Osteoblast (primary cell): ENCODE measurements at places on chromosomes 2 and 18. TPM values are rescaled to one million over a fixed set of nuclear protein-coding genes. Genes with fewer than 3 reads are reported as not detected.
A peak's percentile ranks its signal among the peaks of the same experiment; 100 is the strongest.

The UPP2 gene
- total RNA-seq = not detected in 2 replicates

The CLHC1 gene
- 13.6 and 14.5 TPM in 2 replicates for total RNA-seq

DNA sequence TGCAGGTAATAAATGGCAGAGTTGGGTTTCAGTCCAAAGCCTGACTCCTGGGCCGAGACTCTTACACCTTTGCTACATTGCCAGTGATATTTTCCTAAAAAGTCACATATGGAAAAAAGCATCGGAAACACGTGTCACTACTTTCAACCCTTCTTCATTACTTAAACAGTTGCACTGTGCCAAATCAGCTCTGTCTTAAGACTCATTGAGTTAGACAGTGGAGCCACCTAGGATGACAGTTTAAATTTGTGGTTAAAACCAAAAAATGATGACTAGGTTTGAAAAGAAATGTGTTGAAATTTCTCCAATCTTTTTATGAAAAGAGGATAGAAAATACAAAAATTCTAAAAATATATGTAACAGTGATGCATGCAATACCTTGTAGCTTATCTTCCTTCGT is 97.5 kb downstream of the TMEM247 start:
- DNase-seq = no peak

DNA sequence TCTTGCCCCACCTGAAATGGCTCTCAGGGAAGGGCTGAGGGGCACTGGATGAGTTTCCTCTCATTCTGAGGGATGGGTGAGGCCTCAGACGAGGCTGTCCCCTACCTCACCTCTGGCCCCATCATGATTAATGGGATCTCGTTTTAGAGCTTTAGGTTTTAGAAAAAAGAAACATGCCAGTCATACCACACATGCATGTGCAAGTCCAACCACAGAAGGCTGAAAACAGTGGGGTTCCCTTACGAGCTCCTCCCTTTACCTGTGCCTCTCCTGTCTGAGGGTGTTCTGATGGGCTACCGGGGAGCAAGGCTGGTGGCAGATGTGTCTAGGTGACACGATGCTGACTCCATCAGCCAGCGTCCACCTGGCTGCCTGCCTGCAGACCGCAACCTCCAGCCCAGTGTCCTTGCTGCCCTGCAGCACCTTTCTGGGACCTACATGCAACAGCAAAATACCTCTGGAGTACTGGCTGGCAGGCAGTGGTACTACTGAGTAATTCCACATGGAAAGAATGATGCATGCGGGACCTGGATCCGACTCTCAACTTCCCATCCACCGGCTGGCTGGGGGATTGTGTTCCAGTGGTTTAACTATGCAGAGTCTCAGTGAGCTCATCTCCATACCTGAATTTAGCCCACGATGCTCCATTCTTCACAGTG is 9.1 kb upstream of the LYPD6B start:
- no peak for DNase-seq

DNA sequence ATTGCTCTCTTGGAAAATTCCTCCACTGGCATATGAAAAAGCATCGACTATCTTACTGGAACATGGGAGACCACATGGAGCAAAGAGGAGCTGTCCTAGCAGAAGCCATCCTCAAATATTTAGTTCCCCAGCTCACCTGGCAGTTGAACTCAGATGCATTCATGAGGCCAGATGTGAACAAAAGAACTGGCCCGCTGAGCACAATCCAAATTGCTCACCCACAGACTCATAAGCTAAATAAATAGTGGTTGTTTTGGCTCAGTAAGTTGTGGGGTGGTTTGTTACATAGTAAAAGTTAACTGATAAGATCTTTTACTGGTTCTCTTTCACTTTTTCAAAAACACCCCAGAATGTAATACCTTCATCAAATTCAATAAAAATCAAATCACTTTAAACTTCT is 108.6 kb upstream of the CWC22 start:
- no peak for DNase-seq

- DNase-seq = no peak
Measured at GRCh38 chr18:58113337-58113736, 69.3 kb downstream of the NEDD4L start.

DNA sequence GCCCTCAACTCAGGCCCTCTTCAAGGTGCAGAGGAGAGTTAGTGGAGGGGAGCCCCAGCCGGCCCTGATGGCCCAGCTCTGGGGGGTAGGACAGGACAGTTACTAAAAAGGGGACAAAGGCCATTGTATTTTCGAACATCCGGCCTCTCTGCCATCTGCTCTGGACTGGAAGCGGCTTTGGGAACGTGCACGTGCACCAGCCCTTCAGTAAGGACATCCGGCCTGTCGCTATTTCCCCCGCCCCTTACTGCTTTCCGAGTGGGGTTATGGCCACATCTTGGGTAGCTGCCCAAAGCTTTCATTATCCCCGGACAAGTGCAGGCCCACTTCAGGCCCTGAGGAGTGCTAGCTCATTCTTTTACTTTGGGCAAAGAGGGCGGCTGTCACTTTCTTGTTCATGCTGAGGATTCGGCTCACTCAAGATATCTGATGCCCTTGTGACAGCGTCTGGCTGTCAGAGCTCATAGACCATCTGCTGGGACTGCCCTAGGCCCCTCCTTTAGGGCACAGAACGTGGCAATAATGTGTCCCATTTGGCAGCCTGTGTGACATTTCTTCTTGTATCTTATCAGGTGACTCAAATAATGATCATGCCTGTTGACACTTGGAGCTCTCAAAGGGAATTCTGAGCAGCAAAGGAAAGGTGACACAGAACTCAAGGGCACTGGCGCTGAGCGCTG is 17.5 kb downstream of the SLC4A3 start:
- peak; percentile 68 for DNase-seq

The LDLRAD4 gene
- under 0.01 and 0.88 TPM in 2 replicates for total RNA-seq

The VAMP5 gene
- total RNA-seq = 21.8 and 27.1 TPM in 2 replicates

GRCh38 chr18:23684515-23685197 is 4.6 kb upstream of the LAMA3 start:
- peak; percentile 94 for DNase-seq

- no peak for DNase-seq
Measured at GRCh38 chr2:182766626-182767025, 50.6 kb downstream of the DNAJC10 start.

- no peak for DNase-seq
Measured at GRCh38 chr2:23312996-23313606, 71.9 kb upstream of the KLHL29 start.

The UGT1A5 gene
- total RNA-seq = not detected in 2 replicates

GRCh38 chr2:127023504-127023903 is 83.5 kb downstream of the BIN1 start:
- DNase-seq = no peak

The EMX1 gene
- total RNA-seq = not detected in 2 replicates

GRCh38 chr18:52163478-52163877 is 176.5 kb upstream of the DCC start:
- DNase-seq = no peak

GRCh38 chr2:233411162-233411561 is 56.9 kb downstream of the DGKD start:
- DNase-seq = no peak

The FAM110C gene
- not detected in 2 replicates for total RNA-seq

DNA sequence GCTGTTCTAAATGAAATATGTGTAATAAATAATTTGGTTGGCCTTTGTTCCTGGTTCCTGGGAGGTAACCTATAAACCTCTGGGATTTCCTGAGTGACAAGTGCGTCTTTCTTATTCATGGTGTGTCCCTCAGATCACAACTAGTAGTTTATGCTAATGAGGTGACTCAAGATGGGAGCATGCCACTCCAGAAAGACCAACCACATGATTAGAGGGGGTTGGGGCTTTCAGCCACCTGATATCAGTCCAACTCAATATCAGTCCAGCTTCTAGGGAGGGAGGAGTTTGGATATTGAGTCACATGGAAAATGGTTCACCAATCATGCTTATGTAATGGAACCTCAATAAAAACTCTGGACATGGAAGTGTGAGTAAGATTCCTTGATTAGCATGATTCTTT is 96.6 kb downstream of the QPCT start:
- no peak for DNase-seq

- no peak for DNase-seq
Measured at GRCh38 chr2:8576525-8577167, 105.2 kb upstream of the ID2 start.

- DNase-seq = no peak
Measured at GRCh38 chr18:26332991-26333390, 106.7 kb downstream of the TAF4B start.

The SLC4A5 gene
- total RNA-seq = 0.36 and 2.7 TPM in 2 replicates

GRCh38 chr18:75179819-75180600 is 28.9 kb downstream of the PTGR3 start:
- no peak for DNase-seq

DNA sequence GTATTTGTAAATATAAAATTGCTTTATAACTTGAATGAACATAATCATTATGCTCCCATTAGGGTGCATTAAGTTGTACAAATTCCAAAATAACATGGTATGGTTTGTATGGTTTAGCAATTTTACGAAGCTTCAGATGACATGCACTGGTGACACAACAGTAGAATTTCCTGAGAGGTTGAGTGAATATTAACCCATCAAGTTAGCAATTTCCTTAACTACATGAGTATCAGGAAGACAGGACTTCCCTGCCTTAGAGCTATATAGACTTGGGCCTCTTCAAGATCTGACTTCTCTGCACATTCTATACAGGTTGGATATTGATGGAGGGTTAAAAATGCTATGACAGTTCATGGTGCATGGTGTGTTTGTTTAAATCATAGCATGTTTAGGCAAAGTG is 60.2 kb downstream of the ZC3H6 start:
- no peak for DNase-seq

DNA sequence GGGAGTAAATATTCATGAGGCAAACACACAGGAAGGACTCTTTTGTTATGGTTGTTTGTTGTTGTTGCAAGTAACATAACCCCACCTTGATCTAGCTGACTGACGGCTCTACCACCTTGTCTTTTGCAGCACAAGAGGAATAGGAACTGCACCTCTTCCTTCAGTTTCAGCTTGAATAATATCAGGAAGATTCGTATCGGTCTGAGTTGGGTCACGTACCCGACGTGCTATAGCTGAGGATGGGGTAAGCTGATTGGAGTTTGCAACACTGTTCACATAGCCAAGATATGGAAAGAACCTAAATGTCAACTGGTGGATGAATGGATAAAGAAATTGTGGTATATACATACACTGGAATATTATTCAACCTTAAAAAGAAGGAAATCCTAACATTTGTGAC is 14.5 kb upstream of the IL1RN start:
- DNase-seq = no peak

The HJURP gene
- total RNA-seq = 2.9 and 3.5 TPM in 2 replicates

- no peak for DNase-seq
Measured at GRCh38 chr2:191615596-191615995, 62.3 kb upstream of the NABP1 start.

GRCh38 chr18:78875016-78875777 is 104.4 kb upstream of the SALL3 start:
- DNase-seq = no peak

DNA sequence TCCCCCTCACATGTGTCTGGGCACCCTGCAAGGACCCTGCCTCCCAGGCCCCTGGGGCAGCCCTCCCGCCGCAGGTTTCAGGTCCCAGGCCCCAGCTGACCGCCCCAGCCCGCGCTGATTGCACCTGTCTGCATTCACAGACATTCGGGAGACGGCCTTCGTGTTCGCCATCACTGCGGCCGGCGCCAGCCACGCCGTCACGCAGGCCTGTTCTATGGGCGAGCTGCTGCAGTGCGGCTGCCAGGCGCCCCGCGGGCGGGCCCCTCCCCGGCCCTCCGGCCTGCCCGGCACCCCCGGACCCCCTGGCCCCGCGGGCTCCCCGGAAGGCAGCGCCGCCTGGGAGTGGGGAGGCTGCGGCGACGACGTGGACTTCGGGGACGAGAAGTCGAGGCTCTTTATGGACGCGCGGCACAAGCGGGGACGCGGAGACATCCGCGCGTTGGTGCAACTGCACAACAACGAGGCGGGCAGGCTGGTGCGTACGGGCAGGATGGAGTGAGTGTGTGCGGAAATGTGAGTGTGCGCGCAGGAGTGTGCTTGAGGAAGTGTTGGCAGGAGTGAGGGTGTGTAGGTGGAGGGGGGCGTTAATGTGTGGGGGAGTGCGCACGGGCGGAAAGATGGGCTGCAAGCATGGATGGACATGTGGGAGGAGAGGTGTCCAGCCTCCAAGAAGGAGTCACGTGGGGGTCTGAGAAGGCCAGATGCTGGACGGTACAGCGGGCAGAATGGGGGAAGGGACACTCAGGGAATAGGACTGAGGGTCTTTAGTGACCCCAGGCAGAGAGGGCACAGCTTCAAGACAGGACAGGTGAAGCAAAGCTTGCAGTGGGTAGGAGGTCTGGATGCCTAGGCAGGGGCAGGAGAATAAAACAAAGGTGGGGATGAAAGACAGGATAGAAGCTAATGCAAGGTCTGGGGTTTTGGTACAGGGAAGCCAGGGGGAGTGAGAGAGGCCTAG is 9.0 kb upstream of the WNT10A start:
- no peak for DNase-seq

- no peak for DNase-seq
Measured at GRCh38 chr2:111178730-111179405, 58.2 kb downstream of the BCL2L11 start.

The SCN3A gene
- 0.59 and 0.72 TPM in 2 replicates for total RNA-seq

The POTEJ gene
- total RNA-seq = not detected in 2 replicates

GRCh38 chr2:23600346-23600745 is 215.4 kb downstream of the KLHL29 start:
- DNase-seq = no peak

The DCDC2C gene
- not detected in 2 replicates for total RNA-seq

The RNF125 gene
- total RNA-seq = under 0.01 and 0.59 TPM in 2 replicates

DNA sequence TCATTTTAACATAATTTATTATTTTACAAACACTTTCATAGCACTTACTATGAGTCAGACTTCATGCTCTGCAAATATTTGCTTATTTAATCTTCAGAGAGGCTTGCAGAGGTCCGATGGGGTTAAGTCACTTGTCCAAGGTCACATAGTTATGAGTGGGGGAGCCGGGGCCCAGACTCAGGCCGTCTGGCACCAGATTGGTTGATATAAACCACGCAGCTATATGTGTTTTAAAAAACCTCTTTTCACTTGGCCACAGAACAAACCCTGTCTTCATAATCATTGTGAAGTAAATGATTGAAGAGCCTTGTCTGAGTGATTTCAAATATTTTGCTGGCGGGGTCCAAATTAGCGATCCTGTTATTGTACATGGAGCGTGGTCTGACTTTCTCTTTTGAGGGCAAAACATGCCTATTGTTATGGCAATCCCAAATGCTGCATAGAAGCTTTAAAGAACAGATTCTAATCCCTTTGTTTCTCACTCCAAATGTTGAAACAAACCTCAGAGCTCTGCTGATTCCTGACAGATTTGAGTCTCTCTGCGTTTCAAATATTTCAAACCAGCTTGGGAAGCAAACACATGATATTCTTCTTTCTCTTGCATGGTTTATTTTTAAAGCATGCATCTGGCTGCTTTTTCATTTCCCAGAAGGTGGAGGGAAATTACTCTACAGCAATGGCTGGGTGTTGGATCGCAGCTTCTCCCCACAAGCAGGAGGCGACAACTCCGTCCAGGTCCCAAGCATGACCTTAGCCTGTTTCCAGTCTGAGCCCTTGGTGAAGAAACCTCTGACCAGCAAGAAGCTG is 142.4 kb downstream of the DDX1 start:
- DNase-seq = no peak

The NT5C1B gene
- not detected in 2 replicates for total RNA-seq

The SSB gene
- total RNA-seq = 82.2 and 94.1 TPM in 2 replicates

GRCh38 chr2:183993052-183993451 is 605.3 kb upstream of the ZNF804A start:
- DNase-seq = no peak
